ENCODE measurements at places on chromosomes 16 and 17. TPM values are rescaled to one million over a fixed set of nuclear protein-coding genes. Genes with fewer than 3 reads are reported as not detected.

DNA sequence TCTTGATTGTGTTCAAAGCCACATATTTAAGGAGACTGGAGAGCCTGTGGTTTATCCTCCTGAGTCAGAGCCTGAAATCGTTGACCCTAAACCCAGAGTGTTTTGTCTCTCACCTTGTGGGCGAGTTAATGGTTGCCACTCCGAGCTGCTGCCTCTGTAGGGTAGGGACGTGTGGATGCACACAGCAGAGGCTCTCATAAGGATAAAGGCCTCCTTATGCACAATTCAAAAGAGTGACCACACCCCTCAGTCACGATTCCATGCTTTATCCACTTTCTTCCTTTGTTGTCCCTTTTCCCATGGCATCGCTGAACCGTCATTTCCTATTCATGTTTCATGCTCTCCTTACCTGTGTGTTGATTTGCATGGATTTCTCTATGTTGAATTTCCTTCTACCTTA, 805.0 kb upstream of the RBFOX1 start:
- no peak for DNase-seq

The GJD3 gene
- 0.43 TPM for polyA plus RNA-seq

The ZC3H7A gene
- 43.0 TPM for polyA plus RNA-seq

The RUNDC3A gene
- polyA plus RNA-seq = 1.1 TPM

- no peak for DNase-seq
These were observed 6.7 kb downstream of the ALOX12B start for GRCh38 chr17:8080799-8081219.

The GPATCH8 gene
- polyA plus RNA-seq = 34.8 TPM

The NFAT5 gene
- 16.1 TPM for polyA plus RNA-seq

GRCh38 chr17:51813140-51813783, 345.3 kb downstream of the CA10 start:
- no peak for DNase-seq

DNA sequence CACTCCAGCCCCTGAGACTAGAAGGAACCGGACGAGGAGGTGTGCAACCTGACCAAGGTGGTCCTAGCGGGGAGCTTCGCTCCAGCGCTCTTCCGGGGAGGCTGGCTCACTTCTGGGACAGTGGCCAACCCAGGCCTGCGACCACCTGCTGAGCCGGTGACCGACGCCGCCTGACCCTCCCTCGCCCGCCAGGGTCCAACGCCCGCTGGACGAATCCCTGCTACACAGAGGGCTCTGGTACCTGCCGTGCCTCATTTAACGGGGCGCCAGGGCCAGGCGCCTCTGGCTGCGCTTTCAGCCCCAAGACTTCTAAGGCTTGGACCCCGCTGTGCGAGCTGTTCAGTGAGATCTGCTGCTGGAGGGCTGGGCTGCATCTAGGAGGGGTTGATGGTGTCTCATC, 99.5 kb upstream of the KCNJ18 start:
- no peak for DNase-seq

All from hindlimb muscle (tissue), 1 donor.